ENCODE measurements at places on chromosomes 12 and 14. TPM values are rescaled to one million over a fixed set of nuclear protein-coding genes. Genes with fewer than 3 reads are reported as not detected.

PHLDA1 gene
- total RNA-seq = 30.9 TPM

- no peak overlapping the region for H3K4me3 ChIP-seq
- H3K27ac ChIP-seq = peak overlapping the region; percentile 87
- no peaks in the 10 kb centered on the region for H3K4me1 ChIP-seq
- no peaks in the 10 kb centered on the region for H3K27me3 ChIP-seq
Observed at GRCh38 chr12:13288501-13288900, 92.0 kb downstream of the EMP1 start.

- peak overlapping the region; percentile 21 for H3K4me3 ChIP-seq
- H3K4me1 ChIP-seq = peaks cover 14% of the 10 kb centered on the region
- H3K27ac ChIP-seq = peak overlapping the region; percentile 88
- no peaks in the 10 kb centered on the region for H3K36me3 ChIP-seq
- no peaks in the 10 kb centered on the region for H3K27me3 ChIP-seq
Observed at GRCh38 chr14:84208451-84208850, 1321.5 kb upstream of the FLRT2 start.

NKX2-1 gene
- total RNA-seq = not detected

GRCh38 chr14:53108292-53109104, 44.6 kb downstream of the DDHD1 start:
- no peak overlapping the region for H3K27ac ChIP-seq
- no peak overlapping the region for H3K4me3 ChIP-seq
- peaks cover 8% of the 10 kb centered on the region for H3K36me3 ChIP-seq
- no peaks in the 10 kb centered on the region for H3K4me1 ChIP-seq

GRCh38 chr12:88247241-88247643, 105.1 kb downstream of the TMTC3 start:
- no peak overlapping the region for H3K4me3 ChIP-seq
- H3K27ac ChIP-seq = no peak overlapping the region
- H3K27me3 ChIP-seq = no peaks in the 10 kb centered on the region
- H3K36me3 ChIP-seq = no peaks in the 10 kb centered on the region

CCDC198 gene
- total RNA-seq = not detected

SMAGP gene
- total RNA-seq = 0.82 TPM

- H3K4me1 ChIP-seq = no peaks in the 10 kb centered on the region
- no peak overlapping the region for H3K4me3 ChIP-seq
- no peak for DNase-seq
- H3K36me3 ChIP-seq = no peaks in the 10 kb centered on the region
- no peaks in the 10 kb centered on the region for H3K27me3 ChIP-seq
Observed at GRCh38 chr12:127360580-127360979, 906.4 kb upstream of the TMEM132C start.

PLA2G1B gene
- total RNA-seq = not detected

DNA sequence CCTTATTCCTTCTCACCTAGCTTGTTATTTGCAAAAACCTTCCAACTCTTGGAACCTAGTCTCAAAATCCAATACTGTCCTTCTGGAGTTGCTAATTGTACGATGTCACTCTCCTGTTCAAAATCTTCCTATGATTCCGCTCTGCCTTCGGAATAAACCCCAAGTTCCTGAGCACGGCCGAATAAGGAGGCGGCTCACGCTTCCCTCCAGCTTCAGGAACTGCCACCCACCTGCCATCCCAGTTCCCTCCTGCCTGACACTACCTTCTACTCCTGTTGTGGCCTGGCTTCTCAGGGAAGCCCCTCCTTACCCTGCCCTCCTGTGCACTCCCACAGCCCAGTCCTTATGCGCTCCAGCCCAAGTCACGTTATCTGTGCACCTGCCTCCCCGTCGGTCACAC, 73.2 kb downstream of the SETD3 start:
- H3K36me3 ChIP-seq = peaks cover 14% of the 10 kb centered on the region
- no peaks in the 10 kb centered on the region for H3K27me3 ChIP-seq
- no peak for DNase-seq
- no peak overlapping the region for H3K4me3 ChIP-seq
- H3K27ac ChIP-seq = no peak overlapping the region

P2RX7 gene
- 0.12 TPM for total RNA-seq

GRCh38 chr12:14901228-14901562, 15.5 kb upstream of the MGP start:
- H3K4me1 ChIP-seq = peaks cover 17% of the 10 kb centered on the region
- no peak overlapping the region for H3K4me3 ChIP-seq
- H3K36me3 ChIP-seq = no peaks in the 10 kb centered on the region

SLCO1B1 gene
- total RNA-seq = 0.21 TPM

TGM1 gene
- 6.4 TPM for total RNA-seq

- peak overlapping the region; percentile 65 for H3K27ac ChIP-seq
- H3K27me3 ChIP-seq = no peaks in the 10 kb centered on the region
- H3K4me1 ChIP-seq = no peaks in the 10 kb centered on the region
- no peak overlapping the region for H3K4me3 ChIP-seq
- H3K36me3 ChIP-seq = peaks cover 2% of the 10 kb centered on the region
- DNase-seq = no peak
Observed at GRCh38 chr14:50377550-50378085, 19.1 kb downstream of the CDKL1 start.

DNA sequence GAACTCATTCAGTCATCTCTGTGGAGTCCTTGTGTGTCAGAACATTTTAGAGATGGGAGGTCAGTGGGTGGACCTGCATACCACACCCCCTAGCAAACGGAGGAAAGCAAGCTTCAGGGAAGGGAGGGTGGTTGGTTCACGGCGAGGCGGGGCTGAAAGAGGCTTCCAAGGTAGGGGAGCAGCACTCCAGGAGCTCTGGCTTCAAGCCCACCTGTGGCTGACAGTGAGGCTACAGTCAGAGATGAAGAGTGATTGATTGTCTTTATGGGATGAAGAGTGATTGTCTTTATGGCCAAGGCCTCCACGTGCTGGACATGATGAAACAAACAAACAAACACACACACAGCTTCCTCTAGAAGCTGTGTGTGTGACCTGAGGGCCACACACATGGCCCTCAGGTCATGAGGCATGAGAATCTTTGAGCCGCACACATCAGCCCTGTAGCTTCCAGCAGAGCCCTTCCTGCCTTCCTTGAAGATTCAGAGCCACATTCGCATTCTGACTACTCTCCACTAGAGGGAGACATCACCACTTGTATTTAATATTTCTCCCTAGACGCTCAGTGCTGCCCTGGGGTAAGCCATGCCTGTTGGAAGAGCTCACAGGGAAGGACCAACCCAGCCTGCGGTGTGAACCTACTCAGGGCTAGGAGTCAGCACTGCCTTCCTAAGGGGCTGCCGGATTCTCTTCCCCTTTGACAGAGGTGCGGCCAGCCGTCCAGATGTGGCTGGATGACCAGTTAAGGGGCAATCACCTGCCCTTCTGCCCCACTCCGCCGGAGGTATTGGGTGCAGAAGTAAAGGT, 54.4 kb upstream of the KCNA1 start:
- no peak overlapping the region for H3K27ac ChIP-seq
- peaks cover 17% of the 10 kb centered on the region for H3K4me1 ChIP-seq
- H3K36me3 ChIP-seq = no peaks in the 10 kb centered on the region
- DNase-seq = peak; percentile 62
- no peak overlapping the region for H3K4me3 ChIP-seq

CCDC196 gene
- total RNA-seq = not detected

Data from neural crest cell (in vitro differentiated cells).